ENCODE measurements at places on chromosomes 11 and 22.

DNA sequence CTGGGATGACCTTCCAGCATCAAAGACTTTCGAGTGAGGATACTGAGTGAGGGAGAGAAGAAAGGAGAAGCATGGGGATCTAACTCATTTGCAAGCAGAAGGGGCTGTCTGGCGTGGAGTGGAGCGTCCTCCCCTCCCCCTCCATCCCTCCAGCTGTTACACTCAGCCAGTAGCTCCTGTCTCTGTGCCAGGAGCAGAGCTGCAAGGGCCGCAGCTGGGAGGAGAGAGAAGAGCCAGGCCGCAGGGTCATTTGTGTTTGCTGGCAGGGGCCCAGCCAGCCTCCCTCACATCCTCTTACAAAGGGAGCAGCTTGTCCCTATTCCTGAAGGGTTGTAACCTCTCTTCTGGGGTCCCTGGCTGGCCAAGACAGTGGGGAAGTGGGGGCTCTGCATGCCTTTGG is 57.9 kb downstream of the NECTIN1 start:
- no peak for DNase-seq

DNA sequence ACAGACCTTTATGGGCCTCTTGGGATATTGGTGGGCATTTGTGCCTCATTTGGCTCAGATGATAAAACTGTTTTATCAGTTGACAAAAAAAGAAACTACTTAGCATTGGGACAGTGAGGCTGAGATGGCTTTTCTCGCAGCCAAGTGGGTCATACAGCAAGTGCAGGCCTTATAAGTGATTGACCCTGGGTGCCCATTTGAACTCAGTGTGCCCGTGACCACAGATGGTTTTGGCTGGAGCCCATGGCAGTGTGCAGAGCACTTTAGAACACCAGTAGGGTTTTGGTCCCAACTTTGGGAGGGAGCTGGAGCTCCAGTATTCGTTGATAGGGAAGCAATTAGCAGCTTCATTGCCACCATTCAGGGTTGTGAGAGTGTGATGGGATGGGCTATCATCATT is 404.5 kb upstream of the LARGE1 start:
- no peak for DNase-seq

DNA sequence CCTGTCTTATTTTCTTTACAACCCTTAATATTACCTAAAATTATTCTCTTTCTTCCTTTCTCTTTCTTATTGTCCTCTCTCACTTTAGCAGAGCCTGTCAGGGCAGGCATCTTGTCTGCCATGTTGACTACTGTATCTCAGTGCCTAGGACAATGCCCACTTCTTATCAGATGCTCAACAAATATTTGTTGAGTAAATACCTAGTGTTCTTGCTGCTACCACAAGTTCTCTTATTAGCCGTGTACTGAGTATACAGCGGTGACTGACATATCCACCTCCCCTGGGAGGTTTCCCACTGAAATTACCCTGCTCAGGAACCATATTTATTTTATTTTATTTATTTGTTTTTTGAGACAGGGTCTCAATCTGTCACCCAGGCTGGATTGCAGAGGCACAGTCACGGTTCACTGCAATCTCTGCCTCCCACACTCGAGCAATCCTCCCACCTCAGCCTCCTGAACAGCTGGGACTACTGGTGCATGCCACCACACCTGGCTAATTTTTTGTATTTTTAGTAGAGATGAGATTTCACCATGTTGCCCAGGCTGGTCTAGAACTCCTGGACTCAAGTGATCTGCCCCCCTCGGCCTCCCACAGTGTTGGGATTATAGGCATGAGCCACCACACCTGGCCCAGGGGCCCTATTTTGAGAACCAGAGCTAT is 6.7 kb downstream of the HPX start:
- no peak for DNase-seq

DNA sequence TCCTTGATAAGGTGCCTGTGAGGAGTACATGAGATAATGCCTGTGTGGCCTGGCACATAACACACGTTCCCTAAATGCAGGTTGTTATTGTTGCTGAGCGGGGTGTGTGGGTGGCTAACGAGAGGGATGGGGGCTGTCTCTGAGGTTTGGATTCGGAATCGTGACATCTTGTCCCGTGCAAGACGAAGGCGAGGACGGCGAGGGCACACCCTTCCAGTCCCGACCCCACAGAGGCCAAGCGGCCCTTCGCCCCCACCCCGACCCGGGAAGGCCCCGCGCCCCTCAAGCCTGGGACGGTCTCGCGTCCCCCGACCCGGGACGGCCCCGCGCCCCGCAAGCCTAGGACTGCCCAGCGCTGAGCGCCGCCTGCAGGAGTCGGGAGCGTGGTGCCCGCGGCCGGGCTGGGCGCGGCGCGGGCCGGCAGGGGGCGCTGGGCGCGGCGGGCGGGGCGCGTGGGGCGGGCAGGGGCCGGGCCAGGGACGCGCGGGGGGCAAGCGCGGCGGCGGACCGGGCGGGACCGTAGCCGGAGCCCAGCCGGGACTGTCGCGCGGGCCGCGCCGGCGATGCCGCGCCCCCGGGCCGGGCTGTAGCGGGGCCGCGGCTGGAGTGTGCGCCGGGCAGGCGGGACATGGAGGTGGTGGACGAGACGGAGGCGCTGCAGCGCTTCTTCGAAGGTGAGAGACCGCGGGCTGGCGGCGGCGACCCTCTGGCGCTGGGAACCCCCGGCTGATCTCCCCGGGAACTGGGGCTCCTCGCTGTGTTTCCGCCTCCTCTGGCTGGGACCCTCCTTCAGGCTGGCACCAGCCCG is at the start of gene MYRF:
TSS of gene MYRF (plus strand) at position 520 of the 808 bp plus-strand sequence. CDS start at position 629, 109 bp downstream.
- DNase-seq = peak; percentile 78

GRCh38 chr11:117743121-117743815 is 53.7 kb downstream of the DSCAML1 start:
- no peak for DNase-seq

GRCh38 chr11:1660111-1660867 is 30.7 kb downstream of the KRTAP5-5 start:
- no peak for DNase-seq

DNA sequence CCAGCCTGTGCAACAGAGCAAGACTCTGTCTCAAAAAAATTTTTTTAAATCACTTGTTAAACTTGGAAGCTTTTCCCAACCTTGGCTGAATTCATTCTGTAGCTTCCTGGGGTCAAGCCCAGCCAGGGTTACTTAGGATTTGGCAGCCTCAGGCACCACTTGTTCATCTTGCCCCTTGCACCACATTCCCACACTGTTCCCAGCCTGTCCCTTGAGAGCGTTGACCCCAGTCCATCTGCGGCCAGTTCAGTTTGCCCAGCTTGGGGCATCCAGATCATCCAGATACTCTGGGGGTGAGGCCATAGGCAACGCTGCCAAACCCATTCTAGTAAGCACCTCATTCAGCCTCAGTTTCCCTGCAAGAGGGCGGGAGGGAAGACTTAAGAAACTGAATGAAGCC is 8.7 kb upstream of the THRSP start:
- no peak for DNase-seq

DNA sequence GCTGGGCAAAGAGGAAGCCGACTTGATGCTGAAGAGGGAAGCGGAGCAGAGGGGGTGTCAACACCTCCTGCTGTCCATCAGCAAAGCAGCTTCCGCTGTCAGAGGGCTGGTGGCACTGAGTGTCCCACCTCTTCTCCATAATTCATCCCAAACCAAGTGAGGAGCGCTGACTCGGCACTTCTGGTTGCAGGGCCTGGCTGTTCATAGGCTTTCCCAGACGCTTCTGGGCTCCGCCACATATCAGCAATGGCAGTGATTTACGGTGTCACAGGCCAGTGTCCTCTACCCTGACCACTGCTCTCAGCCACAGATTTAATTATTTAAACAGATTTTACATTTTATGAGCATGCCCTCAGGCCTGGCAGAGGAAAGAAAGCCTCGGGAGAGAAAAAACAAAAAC is 70.1 kb upstream of the TENM4 start:
- DNase-seq = no peak

GRCh38 chr11:68380786-68381622 is 68.6 kb downstream of the LRP5 start:
- no peak for DNase-seq

DNA sequence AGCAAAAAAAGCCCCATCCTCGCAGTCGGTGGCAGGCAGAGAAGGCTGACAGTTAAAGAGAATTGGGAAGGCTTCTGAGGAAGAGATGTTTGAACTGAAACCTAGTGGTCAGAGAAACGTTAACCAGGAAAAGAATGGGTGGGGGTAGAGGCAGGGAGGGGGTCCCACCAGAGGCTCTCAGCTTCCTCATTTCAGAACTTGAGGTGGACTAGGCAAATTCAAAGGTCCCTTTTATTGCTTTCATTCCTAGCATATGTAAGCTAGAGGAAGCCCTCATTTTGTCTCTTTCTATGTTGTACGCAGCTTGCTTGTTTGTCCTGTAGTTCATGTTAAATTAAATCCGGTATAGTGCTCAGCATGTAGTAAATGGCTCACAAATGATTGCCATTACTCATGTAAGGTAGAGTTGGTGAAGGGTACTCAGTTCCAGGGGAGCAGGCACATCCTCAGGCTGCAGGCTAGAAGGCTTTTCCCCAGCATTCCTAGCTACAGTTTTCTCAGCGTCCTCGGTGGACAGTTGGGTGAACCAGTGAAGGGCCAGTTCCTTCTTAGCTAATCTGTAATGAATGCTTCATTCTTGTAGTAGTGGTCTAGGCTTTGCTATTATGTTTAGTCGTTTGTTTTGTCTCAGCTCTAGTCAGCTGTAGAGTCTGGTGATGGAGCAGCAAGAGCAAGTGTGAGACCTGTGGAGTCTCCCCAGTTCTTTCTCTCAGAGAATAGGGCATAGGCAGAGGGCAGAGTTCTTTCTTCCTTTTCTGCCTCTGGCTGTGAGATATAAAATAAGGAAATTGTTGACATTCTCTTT is 58.6 kb downstream of the UVRAG start:
- no peak for DNase-seq

DNA sequence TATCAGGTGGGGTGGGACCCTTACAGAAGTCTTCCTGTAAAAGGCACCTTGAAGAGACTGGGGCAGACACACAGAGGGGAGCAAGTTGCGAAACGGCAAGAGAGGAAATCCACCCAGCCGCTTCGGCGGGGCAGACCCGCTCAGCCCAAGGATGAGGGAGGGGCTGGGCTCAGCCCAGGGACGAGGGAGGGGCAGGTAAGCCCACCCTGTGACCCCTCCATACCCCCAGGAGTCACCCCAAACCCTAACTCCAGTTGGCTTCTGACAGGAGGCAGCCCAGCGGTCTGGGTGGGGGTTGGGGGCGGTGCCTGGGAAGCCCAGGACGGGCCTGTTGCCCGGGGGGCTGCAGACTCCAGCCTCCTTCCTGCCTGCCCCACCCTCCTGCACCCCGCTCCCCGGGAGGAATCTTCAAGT is 965 bp downstream of the OSBPL5 start:
- DNase-seq = no peak

GRCh38 chr11:58914821-58915543 is 24.3 kb upstream of the GLYATL1 start:
- no peak for DNase-seq

DNA sequence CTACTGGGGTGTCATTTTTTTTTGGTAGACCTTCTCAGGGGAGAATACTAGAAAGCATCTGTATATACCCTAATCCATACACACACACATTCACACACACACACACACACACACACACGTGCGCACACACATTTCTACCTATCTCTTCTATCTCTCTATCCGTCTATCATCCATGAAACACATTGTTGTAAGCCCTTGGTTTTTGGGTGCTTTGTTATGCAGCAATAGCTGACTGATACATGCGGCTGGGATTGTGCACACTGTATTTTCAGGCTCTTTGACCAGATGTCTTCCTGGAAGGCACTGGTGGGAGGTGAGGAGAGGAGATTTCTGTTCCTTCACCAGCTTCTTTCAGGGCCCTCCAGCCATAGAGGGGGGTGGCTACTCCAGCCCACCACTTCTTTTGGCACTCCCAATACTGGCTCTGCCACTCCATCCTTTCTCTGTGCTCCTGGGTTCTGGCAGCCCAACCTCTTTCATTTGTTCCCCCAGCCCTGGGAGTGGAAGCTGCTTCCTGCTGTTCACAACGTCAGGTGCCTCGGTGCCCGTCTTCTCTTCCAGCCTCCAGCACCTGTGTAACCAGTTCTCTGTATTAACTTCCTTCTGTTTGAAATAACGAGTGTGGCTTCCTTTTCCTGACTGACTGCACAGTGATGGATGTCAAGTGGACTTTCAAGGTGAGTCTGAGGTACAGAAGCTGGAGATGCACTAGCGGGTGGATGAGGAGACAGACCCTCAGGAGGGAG is 12.4 kb upstream of the MUC2 start:
- DNase-seq = no peak

DNA sequence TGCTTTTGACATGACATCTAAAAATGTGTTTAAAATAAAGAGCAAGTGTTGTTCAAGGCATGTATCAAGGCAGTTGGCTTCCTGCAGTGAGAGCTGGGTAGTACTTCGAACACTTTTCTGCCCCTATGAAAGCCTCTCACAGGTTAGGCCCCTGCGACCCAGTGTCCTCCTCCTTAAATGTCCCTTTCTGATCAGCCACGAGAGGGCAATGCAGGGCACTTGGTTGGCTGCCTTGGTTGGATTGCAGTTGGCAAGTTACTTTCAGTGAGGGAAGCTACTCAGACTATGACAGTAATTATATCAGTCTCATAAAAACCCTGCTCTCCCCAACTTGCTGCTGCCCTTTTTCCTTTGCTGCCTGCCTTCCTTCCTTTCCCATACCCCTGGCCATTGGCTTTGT is 743.8 kb downstream of the NTM start:
- no peak for DNase-seq

- no peak for DNase-seq
These were observed 45.0 kb upstream of the SLC1A2 start for GRCh38 chr11:35464308-35464707.

- DNase-seq = peak; percentile 56
These were observed 4.7 kb downstream of the OSBPL5 start for GRCh38 chr11:3160252-3161031.

- DNase-seq = no peak
These were observed 12.9 kb downstream of the CSDC2 start for GRCh38 chr22:41573677-41574076.

DNA sequence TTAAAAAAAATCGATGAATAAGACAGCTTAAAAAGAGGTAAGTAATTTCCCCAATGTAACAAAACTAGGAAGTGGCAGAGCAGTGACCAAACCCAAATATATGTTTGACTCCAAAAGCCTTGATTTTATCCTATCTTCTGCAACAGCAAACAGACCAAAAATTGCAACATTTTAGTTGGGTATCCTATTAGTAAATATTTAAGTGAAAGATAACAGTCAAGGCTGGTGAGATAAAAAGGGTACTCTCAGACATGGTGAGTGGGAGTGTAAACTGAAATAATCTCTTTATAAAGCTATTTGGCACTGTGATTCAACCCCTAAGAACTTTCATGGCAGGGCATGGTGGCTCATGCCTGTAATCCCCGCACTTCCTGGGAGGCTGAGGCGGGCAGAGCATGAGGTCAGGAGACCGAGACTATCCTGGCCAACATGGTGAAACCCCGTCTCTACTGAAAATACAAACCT is 1.9 kb upstream of the RDX start:
- DNase-seq = no peak

GRCh38 chr11:66815646-66816045 is 27.6 kb upstream of the RCE1 start:
- no peak for DNase-seq

GRCh38 chr11:37712251-37712650 is 1114.2 kb upstream of the RAG2 start:
- no peak for DNase-seq

All from activated naive CD8-positive, alpha-beta T cell treated with anti-CD3 and anti-CD28 coated beads for 36 hours (primary cell).